Umbilical cord (tissue), 2 donors: ENCODE measurements at places on chromosomes 1 and 21. TPM values are rescaled to one million over a fixed set of nuclear protein-coding genes. Genes with fewer than 3 reads are reported as not detected.

DNA sequence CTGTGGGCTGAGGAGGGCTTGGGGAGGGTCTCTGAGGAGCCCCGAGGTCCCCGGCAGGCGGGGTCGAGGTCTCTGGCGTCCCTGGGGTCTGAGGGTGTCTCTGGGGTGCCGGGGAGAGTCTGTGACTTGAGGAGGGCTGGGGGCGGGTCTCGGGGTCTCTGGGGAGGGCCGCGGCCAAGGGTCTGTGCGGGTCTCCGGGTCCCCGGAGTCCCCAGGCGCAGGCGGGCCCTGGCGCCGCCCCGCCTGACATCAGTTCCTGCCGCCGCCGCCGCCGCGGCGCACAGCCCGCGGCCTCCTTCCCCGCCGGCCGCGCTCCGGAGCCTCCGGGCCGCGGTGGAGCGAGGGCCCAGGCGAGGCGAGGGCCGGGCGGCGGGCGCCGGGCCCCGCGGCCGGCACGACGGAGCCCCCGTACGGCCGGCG, at the start of gene PLEKHM2:
PLEKHM2 (plus strand) TSS at position 279 of the 420 bp plus-strand sequence. CDS start 239 bp downstream, outside the sequence.
- DNase-seq = no peak

GRCh38 chr1:234778221-234779159, 168.5 kb upstream of the IRF2BP2 start:
- DNase-seq = no peak

DNA sequence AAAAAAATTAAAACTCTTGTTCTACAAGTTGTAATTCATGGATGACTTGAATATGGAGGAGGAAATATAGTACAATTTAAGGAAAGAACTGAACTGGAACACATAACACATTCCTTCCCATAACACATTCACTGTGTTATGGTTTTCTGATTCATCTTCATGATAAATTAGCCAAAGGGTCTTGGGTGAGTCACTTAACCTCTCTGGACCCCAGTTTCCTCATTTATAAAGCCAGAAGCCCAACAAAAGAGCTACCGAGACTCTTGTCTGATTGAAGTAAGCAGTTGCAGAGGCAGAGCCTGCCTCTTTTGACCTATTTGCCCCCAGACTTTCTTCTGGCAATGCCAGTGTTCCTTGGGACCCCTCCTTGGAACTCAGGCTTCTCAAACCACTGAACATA, 161.9 kb upstream of the KCTD3 start:
- DNase-seq = no peak

Gene ANGPTL3
- total RNA-seq = 16.1 TPM

GRCh38 chr21:45954261-45954660, 27.3 kb upstream of the COL6A1 start:
- DNase-seq = peak; percentile 93

GRCh38 chr1:82788660-82789059, 987.9 kb downstream of the ADGRL2 start:
- no peak for DNase-seq

Gene DEPDC1
- total RNA-seq = 10.8 TPM

- no peak for DNase-seq
Observed at GRCh38 chr1:30875916-30876315, 32.6 kb downstream of the SDC3 start.
